WERI-Rb-1 (cell line): ENCODE measurements at places on chromosomes 16 and 17.

DNA sequence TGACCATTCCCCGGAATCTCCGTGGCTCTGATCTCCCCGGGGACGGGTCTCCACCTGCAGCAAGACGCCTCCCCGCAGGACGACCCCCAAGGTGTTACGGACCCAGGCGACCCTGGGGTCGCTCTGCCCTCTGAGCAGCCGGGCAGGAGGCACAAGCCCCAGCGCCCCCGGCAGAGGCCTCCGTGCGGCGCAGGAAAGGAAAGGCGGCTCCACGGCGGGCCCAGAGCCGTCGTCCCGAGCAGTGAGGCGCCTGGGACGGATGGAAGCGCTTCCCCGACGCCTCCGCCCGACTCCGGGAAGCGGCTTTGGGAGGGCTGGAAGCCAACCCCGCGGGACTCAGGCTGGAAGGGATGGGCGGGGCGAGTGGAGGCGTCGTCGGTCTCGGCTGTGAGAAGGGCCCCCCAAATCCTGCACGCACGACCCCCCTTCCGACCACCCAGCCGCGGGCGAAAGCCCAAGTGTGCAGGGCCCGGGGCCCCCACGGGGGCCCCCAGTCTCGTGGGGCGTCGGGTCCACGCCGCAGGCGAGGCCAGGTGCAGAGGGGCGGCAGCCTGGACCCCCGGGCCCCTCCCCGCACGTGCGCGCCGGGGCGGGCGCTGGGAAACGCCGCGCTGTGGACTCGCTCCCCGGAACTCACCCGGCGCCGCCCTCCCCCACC, 32.7 kb upstream of the RPH3AL start:
- peak; percentile 49 for DNase-seq

DNA sequence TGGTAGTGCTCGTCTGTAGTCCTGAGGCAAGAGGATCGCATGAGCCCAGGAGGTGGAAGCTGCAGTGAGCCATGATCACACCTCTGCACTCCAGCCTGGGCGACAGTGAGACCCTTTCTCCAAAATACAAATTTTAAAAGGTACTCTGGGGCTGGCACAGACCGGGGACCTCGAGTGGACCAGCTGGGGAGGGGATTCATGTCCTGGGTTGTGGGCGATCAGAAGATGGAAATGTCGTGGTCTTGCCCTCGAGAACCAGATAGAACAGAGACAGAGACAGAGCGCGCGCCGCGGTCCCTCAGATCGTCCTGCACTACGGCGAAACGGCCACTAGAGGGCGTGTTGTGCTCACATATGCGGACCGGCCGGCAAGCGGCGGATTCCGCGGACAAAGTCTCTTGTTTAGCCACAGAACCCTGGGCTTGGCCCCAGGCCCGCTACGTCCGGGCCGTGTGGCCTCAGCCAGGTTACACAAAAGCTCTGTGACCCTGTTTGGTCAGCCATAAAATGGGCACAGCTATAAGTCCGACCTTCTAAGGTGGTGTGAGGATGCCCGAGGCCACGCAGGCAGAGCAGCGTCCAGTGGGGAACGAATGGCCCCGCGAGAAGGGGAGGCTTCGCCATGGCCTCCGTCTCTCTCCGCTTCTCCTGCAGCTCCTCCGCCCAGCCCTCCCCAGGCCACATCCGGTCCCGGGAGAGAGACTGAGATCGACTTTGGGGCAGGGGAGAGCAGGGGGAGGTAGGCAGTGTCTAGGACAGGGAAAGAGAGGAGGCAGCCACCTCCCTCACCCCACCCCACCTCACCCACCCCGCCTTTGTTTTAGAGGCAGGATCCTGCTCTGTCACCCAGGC, 14.6 kb upstream of the SBK1 start:
- DNase-seq = peak; percentile 84

DNA sequence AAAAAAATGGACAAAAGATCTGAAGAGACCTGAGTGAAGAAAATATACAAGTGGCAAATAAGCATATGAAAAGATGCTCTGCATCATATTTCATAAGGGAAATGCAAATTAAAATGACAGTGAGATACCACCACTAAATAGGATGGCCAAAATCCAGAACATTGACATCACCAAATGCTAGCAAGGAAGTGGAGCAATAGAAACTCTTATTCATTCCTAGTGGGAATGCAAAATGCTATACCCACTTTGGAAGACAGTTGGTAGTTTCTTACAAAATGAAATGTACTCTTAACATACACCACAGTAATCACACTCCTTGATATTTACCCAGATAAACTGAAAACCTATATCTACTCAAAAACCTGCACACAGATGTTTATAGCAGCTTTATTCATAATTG, 33.6 kb downstream of the DHRS7B start:
- no peak for DNase-seq

DNA sequence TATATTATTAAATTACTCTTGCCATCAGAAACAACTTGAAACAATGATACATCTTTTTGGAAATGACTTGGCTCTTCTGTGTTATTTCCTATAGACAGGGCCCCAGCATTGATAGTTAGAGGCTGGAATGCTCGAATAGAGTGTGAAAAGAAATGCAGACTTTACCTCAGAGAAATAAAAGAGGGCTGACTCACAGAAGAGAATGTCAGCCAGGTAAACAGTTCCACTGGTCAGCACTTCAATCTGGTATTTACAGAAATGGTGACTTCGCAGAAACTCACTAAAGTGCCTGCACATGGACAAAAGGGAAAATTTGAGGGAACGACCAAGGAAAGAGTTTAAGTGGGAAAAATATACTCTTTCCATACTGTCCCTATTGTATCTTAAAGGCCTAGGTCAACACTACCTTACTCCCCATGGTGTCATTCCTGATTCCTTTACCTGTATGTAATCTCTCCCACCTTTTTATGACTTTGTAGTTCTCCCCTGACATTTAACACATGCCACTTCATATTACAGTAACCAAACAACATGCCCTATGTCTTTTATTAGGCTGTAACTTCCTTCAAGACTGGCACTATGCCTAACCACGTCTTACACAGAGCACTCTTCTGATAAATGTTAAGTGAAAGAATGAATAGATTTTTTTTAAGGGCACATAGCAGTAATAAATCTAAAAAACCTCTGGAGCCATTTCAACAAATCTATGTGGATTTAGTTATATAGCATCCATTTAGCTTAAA, 36.7 kb downstream of the AKAP10 start:
- DNase-seq = no peak

- DNase-seq = peak; percentile 68
Measured at GRCh38 chr17:55845385-55845784, 94.5 kb downstream of the PCTP start.

GRCh38 chr17:38322897-38323296, 20.9 kb downstream of the GPR179 start:
- DNase-seq = no peak

GRCh38 chr16:70737377-70738082, 51.7 kb upstream of the MTSS2 start:
- DNase-seq = no peak

- no peak for DNase-seq
Measured at GRCh38 chr17:19614900-19615299, 33.7 kb upstream of the ALDH3A2 start.

DNA sequence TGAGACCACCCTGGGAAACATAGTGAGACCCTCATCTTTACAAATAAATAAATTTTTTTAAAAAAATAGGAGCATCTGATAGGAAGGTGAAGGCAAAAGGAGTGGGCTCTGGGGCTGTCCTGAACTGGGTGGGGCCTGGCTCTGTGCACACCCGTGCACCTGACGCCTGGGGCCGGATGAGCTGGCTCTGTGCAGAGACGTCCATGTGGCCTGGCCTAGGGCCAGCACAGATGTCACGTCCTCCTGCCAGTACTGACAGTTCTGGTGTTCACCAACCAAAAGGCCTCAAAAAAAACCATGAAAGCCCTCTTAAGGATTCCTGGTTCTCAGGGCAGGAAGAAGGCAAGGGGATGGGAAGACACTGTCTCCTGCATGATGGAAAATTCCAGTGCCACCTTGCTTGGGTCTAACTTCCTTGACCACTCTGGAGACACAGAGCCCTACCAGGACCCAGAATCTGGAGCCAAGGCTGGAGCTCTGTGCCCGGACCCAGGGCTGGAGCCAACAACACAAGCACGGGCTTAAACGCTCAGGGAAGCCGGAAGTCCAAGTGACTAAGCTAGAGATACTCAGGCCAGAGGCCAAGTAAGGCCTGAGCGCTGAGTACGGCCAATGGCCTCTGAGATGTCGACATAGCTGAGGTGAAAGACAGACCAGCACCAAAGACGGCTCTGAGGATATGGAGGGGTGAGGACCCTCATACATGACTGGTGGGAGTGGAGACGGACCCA, 32.9 kb downstream of the COPRS start:
- DNase-seq = no peak

DNA sequence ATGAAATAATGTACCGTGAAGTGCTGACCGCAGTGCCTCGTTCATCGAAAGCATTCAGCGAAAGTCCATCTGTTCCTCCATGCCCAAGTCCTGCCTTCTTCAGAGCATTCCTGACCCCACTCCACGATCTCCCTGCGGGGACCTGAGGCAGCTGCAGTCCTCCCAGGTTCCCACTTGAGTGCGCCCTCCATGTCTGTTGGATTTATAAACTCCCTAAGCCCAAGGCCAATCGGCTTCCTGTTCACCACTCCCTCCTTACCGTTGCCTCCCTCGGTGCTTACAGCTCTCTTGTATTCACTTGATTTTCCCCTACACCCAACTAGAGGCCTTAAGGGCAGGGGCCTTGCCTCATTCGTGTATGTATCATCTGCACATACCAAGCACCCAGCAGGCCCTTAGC, 2.8 kb downstream of the RAD51D start:
- DNase-seq = peak; percentile 21

DNA sequence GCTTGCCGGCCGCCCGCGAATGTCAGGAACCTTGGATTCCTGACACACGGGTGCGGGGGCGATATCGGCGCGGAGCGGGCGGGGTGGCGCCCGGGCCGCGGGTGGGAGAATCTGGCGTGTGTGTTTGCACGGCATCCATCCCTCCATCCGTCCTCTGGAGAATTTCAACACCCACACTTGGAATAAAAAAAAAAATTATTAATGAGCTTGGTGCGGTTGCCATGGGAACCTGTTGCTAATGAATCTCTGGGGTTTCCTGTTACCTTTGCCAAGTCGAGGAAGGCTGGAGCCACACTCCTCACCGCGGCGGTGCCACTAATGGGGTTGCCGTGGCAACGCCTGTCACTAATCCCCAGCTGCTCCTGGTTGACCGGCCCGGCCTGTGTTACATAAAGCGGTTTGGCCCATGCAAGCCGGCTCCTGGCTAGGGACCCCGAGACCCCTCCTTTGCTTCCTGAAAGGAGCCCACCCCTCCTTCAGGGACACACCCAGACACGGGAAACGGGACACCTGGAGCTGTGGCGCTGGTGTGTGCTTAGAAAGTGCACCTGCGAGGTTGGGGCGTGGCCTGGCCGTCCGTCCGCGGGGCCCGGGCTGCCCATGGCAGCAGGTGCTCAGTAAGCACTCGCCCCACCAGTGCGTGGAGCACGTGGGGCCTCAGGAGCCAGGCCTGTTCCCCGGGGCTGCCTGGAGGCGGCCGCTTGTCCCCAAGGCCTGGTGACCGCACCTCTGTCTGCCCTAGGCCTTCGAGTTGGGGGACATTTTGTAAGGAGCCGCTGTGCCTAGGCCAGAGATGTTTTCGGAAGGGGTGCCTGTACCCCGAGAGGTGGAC, 14.6 kb downstream of the CACNA1H start:
- peak; percentile 82 for DNase-seq

GRCh38 chr17:28151001-28151400, 108.5 kb downstream of the NLK start:
- peak; percentile 47 for DNase-seq

DNA sequence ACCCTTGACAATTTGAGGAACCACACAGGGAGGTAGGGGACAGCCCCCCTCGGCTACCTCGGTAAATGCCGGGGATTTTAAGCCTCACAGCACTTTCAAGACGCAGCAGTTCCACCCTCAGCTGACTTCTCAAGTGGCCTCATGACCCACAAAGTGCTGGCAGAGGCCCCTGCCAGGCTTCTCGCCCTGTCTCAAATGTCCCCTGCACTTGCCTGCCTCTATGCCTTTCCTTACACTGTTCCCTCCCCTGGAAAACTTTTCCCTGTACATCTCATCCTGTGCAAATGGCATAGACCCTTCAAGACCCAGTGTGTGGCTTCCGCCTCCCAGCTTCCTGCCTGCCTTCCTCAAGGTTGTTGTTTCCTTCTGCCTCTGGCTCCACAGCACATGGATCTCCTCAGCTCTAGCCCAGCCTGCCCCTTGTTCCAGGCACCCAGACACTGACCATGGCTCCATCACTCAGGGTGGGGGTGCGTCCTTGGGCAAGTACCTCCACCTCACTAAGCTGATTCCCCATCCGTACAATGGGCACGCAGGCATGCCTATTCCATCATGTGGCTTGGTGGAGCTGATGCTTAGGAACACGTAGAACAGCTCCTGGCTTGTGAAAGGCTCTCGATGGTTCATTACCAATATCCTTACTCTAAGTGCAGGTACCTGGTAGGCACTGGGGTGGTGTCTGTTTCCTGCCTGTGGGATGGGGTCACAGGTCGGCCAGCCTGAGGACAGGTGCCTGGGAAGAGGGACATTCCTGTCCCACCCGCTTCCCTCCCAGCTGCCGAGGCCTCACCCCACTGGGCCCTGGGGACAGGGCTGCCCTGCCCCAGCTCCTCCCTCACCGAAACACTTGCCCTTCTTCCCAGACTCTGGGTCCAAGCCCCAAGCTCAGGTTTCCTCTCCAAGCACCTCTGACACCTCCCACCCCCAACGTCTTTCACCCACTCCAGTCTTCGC, 24.0 kb downstream of the MMP15 start:
- no peak for DNase-seq

DNA sequence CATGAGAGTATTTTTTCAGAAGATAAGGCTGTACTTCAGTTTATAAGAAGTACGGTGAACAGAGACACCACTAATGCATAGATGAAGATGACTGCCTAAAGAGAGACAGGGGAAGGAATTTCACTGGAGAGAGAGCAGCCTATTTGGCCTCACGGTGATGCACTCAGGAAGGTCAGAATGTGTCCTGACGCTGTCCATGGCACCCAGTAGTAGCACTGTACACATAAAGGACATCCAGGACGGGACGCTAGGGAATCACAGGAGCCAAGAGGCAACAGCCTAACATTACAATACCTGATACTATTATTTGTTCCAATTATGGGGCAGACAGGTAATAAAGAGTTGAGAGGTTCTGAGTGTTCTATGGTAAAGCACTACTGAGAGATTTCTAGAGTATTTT, 24.9 kb upstream of the LRRC37A start:
- no peak for DNase-seq

DNA sequence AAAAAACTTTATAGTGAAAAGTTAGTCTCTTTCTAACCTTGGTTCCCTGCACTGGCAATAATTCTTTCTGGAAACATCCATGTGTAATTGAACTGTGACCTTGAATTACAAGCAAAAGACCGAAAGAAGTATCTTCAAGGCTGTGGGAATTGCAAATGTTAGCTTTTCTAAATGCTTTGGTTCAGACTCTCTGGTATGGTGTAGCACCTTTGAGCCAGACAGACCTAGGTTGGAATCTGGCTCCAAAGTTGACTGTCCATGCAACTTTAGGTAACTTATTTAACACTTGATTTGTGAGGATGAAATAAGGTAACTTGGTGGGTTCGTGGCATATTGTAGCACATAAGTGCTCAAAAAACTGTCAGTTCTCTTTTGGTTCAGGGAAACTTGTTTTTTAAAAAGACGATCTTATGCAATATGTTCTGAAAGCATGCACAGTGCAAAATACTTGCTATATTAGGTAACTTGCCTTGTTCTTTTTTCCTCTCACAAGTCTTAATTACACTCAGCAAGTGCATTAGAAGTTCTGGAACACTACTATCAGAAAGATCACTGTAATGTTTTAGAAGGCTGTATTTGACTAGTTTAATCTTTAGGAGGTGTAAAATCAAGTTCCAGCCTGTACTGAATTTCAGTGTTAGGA, 46.3 kb downstream of the TANGO6 start:
- no peak for DNase-seq
